ENCODE measurements at places on chromosomes 4 and X. TPM values are rescaled to one million over a fixed set of nuclear protein-coding genes. Genes with fewer than 3 reads are reported as not detected.

Gene C4orf46
- 17.9 TPM for total RNA-seq

GRCh38 chr4:114907568-114907967, 205.9 kb downstream of the NDST4 start:
- no peak overlapping the region for H3K27ac ChIP-seq
- H3K4me3 ChIP-seq: no peak overlapping the region
- DNase-seq: no peak
- H3K36me3 ChIP-seq: no peaks in the 10 kb centered on the region
- H3K27me3 ChIP-seq: no peaks in the 10 kb centered on the region

DNA sequence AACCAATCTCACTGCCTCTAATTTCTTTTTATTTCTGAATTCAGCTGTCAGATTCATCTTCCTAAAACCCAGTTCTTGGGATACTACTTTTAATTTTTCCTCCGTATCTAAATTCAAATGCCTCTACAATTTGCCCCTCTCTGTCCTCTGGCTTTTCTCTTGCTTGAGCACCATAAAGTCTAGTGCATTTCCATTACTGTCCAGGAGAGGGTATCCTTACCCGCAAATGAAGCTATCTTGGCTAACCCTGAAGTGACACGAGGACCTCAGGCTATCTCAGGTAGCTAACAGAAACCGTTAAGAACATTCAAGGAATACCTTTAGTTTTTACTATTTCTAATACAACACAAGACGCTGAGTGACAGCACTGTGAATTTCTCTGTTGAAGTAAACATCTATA, 49.4 kb upstream of the PRR32 start:
- no peaks in the 10 kb centered on the region for H3K4me1 ChIP-seq
- no peak overlapping the region for H3K27ac ChIP-seq
- H3K27me3 ChIP-seq: no peaks in the 10 kb centered on the region
- H3K4me3 ChIP-seq: no peak overlapping the region
- no peaks in the 10 kb centered on the region for H3K36me3 ChIP-seq

Gene PWWP3B
- total RNA-seq: not detected

GRCh38 chrX:110418316-110419235, 59.9 kb downstream of the RTL9 start:
- peaks cover 2% of the 10 kb centered on the region for H3K27me3 ChIP-seq
- peaks cover 11% of the 10 kb centered on the region for H3K4me1 ChIP-seq
- H3K36me3 ChIP-seq: no peaks in the 10 kb centered on the region
- H3K4me3 ChIP-seq: no peak overlapping the region

DNA sequence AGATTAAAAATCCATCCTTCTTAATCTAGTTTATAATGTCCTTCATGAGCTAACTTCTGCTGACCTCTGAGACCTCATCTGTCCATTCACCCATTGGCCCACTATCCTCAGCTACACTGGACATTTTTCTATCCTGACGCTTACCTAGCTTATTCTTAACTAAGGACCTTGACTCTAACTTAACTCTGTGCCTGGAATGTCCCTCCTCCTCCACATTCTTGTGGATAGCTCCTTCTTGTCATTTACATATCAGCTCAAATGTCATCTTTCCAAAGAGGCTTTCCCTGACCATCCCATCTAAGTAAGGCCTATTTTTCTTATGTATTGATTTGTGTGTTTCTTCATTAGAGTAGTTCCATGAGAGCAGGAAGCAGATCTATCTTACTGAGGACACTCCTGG, 54.7 kb downstream of the ATXN3L start:
- H3K36me3 ChIP-seq: no peaks in the 10 kb centered on the region
- H3K4me1 ChIP-seq: peaks cover 7% of the 10 kb centered on the region
- DNase-seq: no peak
- H3K27me3 ChIP-seq: no peaks in the 10 kb centered on the region

DNA sequence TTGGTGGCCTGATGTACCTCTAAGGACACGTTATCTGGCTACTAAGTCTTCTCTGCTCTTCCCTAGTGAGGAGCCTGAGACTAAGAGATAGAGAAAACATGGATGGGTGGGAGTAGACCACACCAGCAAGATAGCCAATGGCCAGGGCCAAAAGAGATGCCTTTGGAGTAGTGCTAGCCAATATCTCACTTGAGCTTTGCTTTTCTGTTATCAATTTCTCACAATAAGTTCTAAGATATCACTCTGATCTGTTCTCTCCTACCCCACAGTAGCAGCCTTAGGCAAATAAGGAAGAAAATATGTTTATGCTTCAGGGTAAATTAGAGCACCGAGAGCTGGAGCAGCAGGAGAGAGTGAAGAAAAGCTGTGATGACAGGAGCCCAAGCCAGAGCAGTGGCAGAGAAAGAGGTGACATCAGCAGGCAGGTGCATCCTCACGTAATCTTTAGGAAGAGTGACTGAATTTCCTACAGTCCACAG, 343.9 kb upstream of the NOCT start:
- H3K36me3 ChIP-seq: no peaks in the 10 kb centered on the region
- DNase-seq: no peak
- no peak overlapping the region for H3K4me3 ChIP-seq
- H3K4me1 ChIP-seq: no peaks in the 10 kb centered on the region
- no peak overlapping the region for H3K27ac ChIP-seq

Gene GAGE13
- not detected for total RNA-seq

DNA sequence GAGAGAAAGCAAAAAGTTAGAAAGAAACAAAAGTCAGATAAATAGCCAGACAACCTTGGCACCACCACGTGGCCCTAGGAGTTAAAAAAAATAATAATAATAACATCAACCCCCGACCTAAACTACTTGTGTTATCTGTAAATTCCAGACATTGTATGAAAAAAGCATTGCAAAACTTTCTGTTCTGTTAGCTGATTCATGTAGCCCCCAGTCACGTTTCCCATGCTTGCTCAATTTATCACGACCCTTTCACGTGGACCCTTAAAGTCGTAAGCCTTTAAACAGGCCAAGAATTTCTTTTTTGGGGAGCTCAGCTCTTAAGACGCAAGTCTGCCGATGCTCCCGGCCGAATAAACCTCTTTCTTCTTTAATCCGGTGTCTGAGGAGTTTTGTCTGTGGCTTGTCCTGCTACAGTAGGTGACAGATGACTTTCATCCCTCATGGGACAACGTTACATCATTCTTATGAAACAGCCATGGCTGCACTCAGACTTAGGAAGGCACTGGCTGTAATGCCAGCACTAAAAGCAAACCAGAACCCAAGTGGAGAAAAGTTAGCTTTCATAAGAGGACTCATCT, 520 bp downstream of the ACOX3 start:
- H3K27me3 ChIP-seq: no peaks in the 10 kb centered on the region
- H3K4me3 ChIP-seq: peak overlapping the region; percentile 98
- H3K27ac ChIP-seq: peak overlapping the region; percentile 98
- peak; percentile 55 for DNase-seq
- H3K4me1 ChIP-seq: peaks cover 74% of the 10 kb centered on the region

Gene MSX1
- 0.12 TPM for total RNA-seq

- no peak overlapping the region for H3K4me3 ChIP-seq
- H3K36me3 ChIP-seq: no peaks in the 10 kb centered on the region
- no peaks in the 10 kb centered on the region for H3K27me3 ChIP-seq
- no peaks in the 10 kb centered on the region for H3K4me1 ChIP-seq
- no peak overlapping the region for H3K27ac ChIP-seq
Measured at GRCh38 chrX:63275127-63275526, 76.0 kb downstream of the SPIN4 start.

GRCh38 chr4:148854203-148854602, 412.0 kb upstream of the NR3C2 start:
- no peak overlapping the region for H3K27ac ChIP-seq
- H3K4me3 ChIP-seq: no peak overlapping the region
- DNase-seq: no peak
- no peaks in the 10 kb centered on the region for H3K27me3 ChIP-seq

DNA sequence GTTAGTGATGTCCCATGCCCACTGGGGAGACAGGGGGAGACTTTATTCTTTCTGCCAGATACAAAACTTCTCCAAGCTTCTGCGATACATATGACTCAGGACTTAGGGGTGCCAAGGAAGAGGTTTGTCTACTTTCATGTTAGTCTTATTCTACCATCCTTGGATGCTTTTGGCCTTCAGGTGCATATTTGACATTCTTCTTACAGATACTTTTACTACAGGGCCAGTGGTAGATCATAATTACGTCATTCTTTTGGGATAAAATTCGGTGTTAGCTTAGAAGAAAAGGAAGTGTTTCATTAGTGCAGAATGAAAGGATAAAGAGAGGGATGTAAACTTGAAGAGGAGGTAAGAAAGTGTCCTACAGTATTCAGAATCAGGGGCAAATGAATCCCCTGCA, 245.2 kb downstream of the THOC2 start:
- H3K4me3 ChIP-seq: no peak overlapping the region
- no peaks in the 10 kb centered on the region for H3K27me3 ChIP-seq
- no peaks in the 10 kb centered on the region for H3K4me1 ChIP-seq
- DNase-seq: no peak

- H3K36me3 ChIP-seq: no peaks in the 10 kb centered on the region
- no peaks in the 10 kb centered on the region for H3K4me1 ChIP-seq
- H3K4me3 ChIP-seq: no peak overlapping the region
- no peak for DNase-seq
- no peak overlapping the region for H3K27ac ChIP-seq
- H3K27me3 ChIP-seq: peaks cover 21% of the 10 kb centered on the region
Measured at GRCh38 chrX:8906299-8906938, 105.2 kb upstream of the FAM9A start.

DNA sequence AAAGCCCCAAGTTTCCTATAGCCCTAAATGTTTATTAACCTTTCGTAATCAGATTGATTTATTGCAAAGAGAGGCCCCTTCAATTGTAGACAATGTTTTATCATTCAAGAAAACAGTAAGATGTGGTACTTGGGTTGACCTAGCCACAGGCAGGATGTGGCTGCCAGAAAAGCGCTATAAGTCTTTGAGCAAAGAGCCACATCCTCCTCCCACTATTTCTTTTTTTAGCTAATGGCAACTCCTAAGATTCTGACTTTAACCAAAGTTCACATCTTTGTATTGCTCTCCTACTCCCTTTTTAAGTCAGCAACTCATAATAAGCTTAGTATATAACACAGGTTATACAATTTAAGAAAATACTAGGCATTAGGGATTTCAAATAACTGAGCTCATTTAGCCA, 70.7 kb upstream of the PPP3CA start:
- H3K27ac ChIP-seq: peak overlapping the region; percentile 87
- peaks cover 28% of the 10 kb centered on the region for H3K36me3 ChIP-seq
- peak; percentile 94 for DNase-seq
- H3K4me1 ChIP-seq: peaks cover 58% of the 10 kb centered on the region

Gene SMIM31
- not detected for total RNA-seq

DNA sequence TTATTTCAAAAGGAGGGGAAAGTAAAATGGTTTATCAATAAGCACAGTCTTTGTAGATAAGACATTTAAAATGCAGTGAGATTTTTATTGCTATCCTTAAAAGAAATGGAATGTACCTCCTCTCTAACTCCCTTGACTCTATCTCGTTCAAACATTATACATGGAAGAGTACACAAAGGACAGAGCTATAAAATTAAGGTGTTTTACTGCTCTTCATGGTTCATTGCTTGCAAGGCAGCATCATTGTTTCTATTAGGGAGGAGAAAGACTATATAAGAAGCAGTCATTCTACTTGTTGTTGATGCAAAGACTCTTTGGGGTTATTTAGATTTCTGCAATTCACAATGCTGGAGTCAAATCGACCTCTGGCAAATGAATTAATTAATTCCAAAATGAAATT, 380.2 kb upstream of the NDST3 start:
- no peaks in the 10 kb centered on the region for H3K4me1 ChIP-seq
- H3K27ac ChIP-seq: no peak overlapping the region
- DNase-seq: no peak
- no peaks in the 10 kb centered on the region for H3K27me3 ChIP-seq
- no peak overlapping the region for H3K4me3 ChIP-seq

DNA sequence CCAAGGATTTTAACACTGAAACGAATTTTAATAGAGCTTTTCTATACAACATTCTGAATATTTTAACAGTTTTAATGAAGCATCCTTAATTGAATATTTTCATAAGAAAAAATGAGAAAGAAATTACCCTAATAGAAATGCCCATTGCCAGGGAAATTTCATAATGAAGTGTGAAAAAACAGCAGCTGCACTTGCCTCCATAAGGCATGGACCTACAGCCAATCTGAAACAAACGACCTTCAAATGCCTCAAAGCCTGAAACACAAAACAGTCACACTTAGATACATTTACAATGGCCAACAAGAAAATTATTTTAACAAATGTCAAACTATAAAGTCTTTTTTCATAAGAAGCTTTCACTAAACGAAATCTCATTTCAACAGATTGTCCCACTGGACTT, 74.4 kb downstream of the SLC9B1 start:
- DNase-seq: no peak
- no peaks in the 10 kb centered on the region for H3K4me1 ChIP-seq
- no peak overlapping the region for H3K27ac ChIP-seq
- no peak overlapping the region for H3K4me3 ChIP-seq

Gene PPA2
- 68.5 TPM for total RNA-seq

DNA sequence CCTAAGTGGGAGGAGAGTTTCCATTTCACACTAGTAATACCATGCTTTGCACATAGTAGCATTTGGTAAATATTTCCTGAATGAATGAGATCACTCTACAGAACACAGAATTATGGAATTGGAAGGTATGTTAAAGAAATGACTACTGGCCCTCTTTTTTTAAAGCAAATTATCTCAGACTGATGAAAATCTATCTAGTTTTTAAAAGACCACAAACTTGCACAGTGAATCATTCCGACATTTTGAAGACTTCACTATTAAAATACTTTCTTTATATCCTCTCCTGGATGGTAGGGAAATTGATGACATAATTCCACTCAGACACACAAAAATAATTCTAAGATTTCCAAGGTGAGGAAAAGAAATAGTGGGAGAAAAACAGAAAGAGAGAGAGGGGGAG, 68.4 kb upstream of the ETNPPL start:
- H3K4me3 ChIP-seq: no peak overlapping the region
- H3K4me1 ChIP-seq: peaks cover 9% of the 10 kb centered on the region
- peaks cover 25% of the 10 kb centered on the region for H3K27me3 ChIP-seq
- DNase-seq: no peak

DNA sequence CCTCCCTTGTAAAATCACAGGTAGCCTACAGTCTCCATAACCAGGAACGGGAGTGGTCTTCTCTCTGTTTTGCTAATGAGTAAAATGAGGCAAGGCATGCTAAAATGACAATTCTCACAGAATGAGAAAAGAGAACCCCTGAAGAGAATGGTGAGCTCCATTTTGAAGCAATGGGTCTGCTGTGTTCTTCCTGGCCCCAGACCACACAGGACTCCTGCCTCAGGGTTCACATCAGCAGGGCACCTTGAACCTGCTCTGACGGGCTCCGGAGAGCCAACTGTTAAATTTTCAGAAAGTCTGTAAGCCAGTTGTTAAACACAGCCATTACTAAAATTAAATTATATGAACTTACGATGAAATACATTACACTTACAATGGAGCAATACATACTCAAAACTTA, 32.1 kb upstream of the RBM47 start:
- no peak overlapping the region for H3K4me3 ChIP-seq
- peaks cover 21% of the 10 kb centered on the region for H3K4me1 ChIP-seq
- H3K27ac ChIP-seq: no peak overlapping the region
- no peak for DNase-seq
- no peaks in the 10 kb centered on the region for H3K36me3 ChIP-seq

Gene CT55
- total RNA-seq: not detected

GRCh38 chrX:43882294-43882681, at the start of gene MAOB:
Gene MAOB, minus strand, starts transcription at chrX:43882450. Its CDS starts 151 bp downstream, at chrX:43882299.
- H3K4me3 ChIP-seq: no peak within 1 kb of the TSS
- peaks cover 16% of the 10 kb centered on the region for H3K27me3 ChIP-seq

Measured in activated CD8-positive, alpha-beta memory T cell treated with anti-CD3 and anti-CD28 coated beads, Interleukin-2, amount 10 ng/mL, durations not matched to agents 7 days and 5 days (primary cell).